ENCODE measurements at places on chromosomes 11 and 22.

GRCh38 chr11:64546600-64546999 is 44.4 kb upstream of the SLC22A12 start:
- DNase-seq, result no peak

- no peak for DNase-seq
These were observed 37.1 kb downstream of the APOL5 start for GRCh38 chr22:35754761-35755160.

DNA sequence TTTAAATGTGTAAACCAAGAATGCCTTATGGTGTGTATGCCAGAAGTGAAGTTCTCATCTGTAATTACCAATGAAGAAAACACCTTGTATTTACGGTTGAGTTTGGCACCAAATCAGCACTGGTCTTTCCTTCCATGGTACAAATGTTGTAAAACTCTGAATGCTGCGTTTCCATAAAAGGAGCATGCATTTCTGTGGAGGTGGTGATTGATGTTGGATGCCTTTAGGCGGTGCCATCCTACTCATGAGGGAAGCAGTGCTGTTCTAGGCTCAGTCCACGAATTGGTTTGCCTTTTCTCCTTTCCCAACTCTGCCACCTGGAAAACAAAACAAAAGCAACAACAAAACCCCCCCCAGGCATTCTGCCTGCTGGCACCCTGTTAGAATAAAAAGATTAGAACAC is 124.4 kb downstream of the TEAD1 start:
- DNase-seq, result no peak

DNA sequence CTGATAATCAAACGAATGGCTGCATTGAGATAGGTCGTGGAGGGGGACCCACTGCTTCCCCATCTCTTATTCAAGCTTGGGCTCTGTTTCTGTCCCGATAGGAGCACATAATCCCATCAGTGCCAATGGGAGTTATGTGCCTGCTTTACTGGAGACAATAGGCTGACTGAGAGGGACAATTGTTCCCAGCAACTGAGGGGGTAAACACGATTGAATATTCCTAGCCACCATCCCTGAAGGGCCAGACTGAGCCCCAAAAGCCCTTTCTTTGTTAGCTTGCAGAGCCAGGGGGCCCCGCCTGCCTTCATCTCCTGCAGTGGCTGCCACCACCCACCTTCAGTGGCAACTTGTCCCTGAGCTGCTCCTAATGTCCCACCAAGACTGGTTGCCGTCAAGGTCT is 172.8 kb upstream of the NAV2 start:
- no peak for DNase-seq

- no peak for DNase-seq
These were observed 93.5 kb downstream of the CCDC81 start for GRCh38 chr11:86468169-86468568.

DNA sequence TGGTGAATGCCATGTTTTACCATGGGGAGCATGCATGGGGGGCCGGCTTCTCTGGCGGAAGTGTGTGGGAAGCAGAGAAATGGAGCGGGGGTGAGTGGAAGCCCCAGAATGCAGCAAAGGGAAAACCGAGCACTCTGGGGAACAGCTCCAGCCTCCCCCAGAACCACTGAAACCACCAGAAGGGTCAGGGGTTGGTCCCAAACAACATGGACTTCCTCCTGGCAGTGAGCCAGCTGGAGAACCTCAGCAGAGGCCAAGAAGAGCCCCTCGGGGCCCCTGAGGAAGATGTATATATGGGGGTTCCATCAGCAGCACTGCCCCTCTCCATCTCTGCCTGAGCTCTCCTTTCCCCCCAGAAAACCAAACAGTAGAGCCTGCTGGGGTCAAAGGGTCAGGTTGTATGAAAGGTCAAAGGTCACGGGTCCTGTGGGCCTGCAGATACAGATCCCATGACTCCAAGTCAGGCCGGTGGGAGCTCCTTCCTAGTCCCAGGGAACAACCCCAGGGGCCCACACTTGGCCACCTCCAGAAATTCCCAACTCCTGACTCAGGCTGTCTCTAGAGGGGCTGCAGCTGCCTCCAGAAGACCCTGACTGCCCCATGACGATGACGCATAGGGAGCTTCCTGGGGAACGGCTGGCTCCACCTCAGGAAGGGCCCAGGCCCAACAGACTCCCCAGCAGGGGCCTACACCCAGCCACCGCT is 48.5 kb upstream of the TIMP3 start:
- no peak for DNase-seq
